ENCODE measurements at places on chromosomes 6 and 20. TPM values are rescaled to one million over a fixed set of nuclear protein-coding genes. Genes with fewer than 3 reads are reported as not detected.
A peak's percentile ranks its signal among the peaks of the same experiment; 100 is the strongest.

DNA sequence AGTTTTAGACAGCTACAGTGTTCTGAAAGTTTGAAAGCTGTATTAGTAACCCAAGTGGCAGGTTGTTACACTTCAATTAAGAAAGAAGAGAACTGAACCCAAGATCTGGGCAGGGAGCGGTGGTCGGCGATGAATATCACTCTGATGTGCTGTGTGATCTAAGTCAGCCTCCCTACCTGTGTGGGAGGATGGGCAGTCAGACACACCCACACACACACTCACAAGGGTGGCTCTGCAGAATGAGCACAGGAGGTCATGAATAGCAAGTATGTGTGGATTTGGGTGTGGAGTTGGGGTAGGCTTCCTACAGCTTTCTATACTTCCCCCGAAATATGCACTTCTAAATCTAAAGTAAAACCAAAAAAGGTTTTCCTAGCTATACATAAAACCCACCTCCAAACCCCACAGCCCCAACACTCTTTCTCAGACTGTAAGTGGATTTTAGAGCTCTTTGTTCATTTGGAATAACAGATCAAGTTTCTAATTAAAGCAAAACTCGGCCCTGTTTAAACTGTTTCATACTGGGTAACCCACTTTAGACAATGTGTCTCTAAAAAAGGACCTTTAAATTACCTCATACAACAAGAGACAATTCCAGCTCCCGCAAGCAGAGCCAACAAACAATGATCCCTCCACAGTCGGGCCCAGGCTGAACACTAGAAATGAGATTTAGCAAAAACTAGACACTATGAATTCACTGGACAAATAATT lies 19.4 kb downstream of the TNFRSF21 start:
- H3K36me3 ChIP-seq, result no peaks in the 10 kb centered on the region
- no peaks in the 10 kb centered on the region for H3K4me1 ChIP-seq
- H3K27ac ChIP-seq, result no peak overlapping the region
- no peaks in the 10 kb centered on the region for H3K27me3 ChIP-seq
- H3K4me3 ChIP-seq, result no peak overlapping the region

DNA sequence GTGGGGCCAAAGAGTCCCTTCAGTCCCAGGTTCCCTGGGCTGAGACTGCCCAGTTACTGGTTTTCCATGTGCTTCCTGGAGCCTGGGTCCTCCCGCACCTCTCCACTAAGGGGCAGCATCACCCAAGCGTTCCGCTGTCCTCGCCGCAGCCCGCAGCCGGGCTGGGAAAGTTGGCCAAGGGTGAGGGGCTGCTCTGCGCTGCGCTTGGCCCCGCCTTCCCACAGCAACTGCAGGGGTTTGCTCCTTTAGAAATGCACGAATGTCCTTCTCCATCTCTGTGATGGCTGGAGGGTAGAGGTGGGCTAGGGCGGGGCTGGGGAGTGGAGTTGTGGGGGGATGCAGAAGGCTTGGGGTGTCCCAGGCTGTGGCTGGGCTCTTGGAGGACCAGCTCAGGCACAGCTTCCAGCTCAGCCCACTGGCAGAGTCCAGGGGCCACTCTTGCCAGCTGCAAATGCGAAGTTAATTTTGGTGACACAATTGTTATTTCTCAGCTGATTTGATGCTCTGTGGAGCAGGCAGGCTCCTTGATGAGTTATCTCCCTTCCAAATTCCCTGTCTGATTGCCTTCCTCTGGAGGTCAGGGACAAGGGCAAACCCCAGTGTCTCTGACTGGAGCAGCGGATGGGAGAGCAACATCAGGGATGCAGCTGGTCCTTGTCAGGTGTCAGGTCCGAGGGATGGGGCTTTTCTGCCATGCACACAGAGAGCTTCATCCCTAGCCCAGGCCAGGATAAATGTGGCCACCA lies 63.2 kb downstream of the NOL4L start:
- no peak overlapping the region for H3K27ac ChIP-seq
- no peaks in the 10 kb centered on the region for H3K36me3 ChIP-seq
- peaks cover 20% of the 10 kb centered on the region for H3K4me1 ChIP-seq

- H3K27me3 ChIP-seq, result no peaks in the 10 kb centered on the region
- no peaks in the 10 kb centered on the region for H3K4me1 ChIP-seq
- H3K36me3 ChIP-seq, result no peaks in the 10 kb centered on the region
Observed at GRCh38 chr6:42702200-42702599, 20.2 kb downstream of the PRPH2 start.

GRCh38 chr6:29107758-29108157 lies at the start of gene OR2J3:
OR2J3 (plus strand) TSS chr6:29108058; CDS start chr6:29111891, 3,833 bp downstream.
- H3K27ac ChIP-seq, result no peak within 1 kb of the TSS
- no peaks in the 10 kb centered on the region for H3K36me3 ChIP-seq

GRCh38 chr6:30019819-30020218 lies 41.2 kb upstream of the POLR1H start:
- H3K4me1 ChIP-seq, result no peaks in the 10 kb centered on the region
- no peaks in the 10 kb centered on the region for H3K36me3 ChIP-seq
- H3K27me3 ChIP-seq, result no peaks in the 10 kb centered on the region
- no peak overlapping the region for H3K27ac ChIP-seq
- no peak for DNase-seq
- H3K4me3 ChIP-seq, result no peak overlapping the region

- no peaks in the 10 kb centered on the region for H3K4me1 ChIP-seq
- no peaks in the 10 kb centered on the region for H3K36me3 ChIP-seq
- H3K4me3 ChIP-seq, result no peak overlapping the region
- H3K27me3 ChIP-seq, result no peaks in the 10 kb centered on the region
- H3K27ac ChIP-seq, result no peak overlapping the region
Observed at GRCh38 chr6:84498905-84499304, 265.5 kb downstream of the TBX18 start.

GRCh38 chr6:139701695-139702094 lies 327.2 kb upstream of the CITED2 start:
- DNase-seq, result no peak
- H3K27me3 ChIP-seq, result no peaks in the 10 kb centered on the region
- no peaks in the 10 kb centered on the region for H3K4me1 ChIP-seq
- H3K27ac ChIP-seq, result no peak overlapping the region
- H3K36me3 ChIP-seq, result no peaks in the 10 kb centered on the region
- H3K4me3 ChIP-seq, result no peak overlapping the region

- H3K4me3 ChIP-seq, result no peak overlapping the region
- peak overlapping the region; percentile 68 for H3K27ac ChIP-seq
- H3K36me3 ChIP-seq, result no peaks in the 10 kb centered on the region
- peaks cover 15% of the 10 kb centered on the region for H3K4me1 ChIP-seq
Observed at GRCh38 chr6:144075187-144075586, 20.2 kb downstream of the SF3B5 start.

- H3K36me3 ChIP-seq, result no peaks in the 10 kb centered on the region
- no peak for DNase-seq
- H3K27ac ChIP-seq, result no peak overlapping the region
- H3K4me1 ChIP-seq, result no peaks in the 10 kb centered on the region
- H3K27me3 ChIP-seq, result no peaks in the 10 kb centered on the region
Observed at GRCh38 chr6:48027704-48028435, 83.1 kb downstream of the PTCHD4 start.

GRCh38 chr20:13261460-13262301 lies 40.6 kb downstream of the ISM1 start:
- H3K4me1 ChIP-seq, result no peaks in the 10 kb centered on the region
- no peak overlapping the region for H3K27ac ChIP-seq
- no peaks in the 10 kb centered on the region for H3K36me3 ChIP-seq

DNA sequence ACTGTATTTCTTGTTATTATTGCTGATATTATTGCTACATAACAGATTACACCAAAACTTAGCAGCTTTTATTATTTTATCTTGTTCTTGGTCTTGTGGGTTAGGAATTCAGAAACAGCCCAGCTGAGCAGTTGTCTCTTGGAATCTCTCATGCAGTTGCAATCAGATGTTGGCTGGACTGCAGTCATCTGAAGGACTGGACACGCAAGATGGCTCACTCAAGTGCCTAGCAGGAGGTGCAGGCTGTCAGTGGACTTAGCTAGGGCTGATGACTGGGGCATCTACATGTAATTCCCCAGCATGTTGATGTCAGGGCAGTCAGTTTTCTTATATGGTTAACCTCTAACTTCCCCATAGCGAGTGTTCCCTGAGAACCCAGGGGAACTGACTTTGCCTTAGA lies 128.6 kb upstream of the PLCB4 start:
- no peaks in the 10 kb centered on the region for H3K4me1 ChIP-seq
- no peak overlapping the region for H3K27ac ChIP-seq
- no peak for DNase-seq
- H3K27me3 ChIP-seq, result no peaks in the 10 kb centered on the region
- no peak overlapping the region for H3K4me3 ChIP-seq
- no peaks in the 10 kb centered on the region for H3K36me3 ChIP-seq

GRCh38 chr6:147990159-147990558 lies 352.5 kb upstream of the SASH1 start:
- no peaks in the 10 kb centered on the region for H3K27me3 ChIP-seq
- H3K4me3 ChIP-seq, result no peak overlapping the region
- no peak overlapping the region for H3K27ac ChIP-seq
- DNase-seq, result no peak
- no peaks in the 10 kb centered on the region for H3K36me3 ChIP-seq

DNA sequence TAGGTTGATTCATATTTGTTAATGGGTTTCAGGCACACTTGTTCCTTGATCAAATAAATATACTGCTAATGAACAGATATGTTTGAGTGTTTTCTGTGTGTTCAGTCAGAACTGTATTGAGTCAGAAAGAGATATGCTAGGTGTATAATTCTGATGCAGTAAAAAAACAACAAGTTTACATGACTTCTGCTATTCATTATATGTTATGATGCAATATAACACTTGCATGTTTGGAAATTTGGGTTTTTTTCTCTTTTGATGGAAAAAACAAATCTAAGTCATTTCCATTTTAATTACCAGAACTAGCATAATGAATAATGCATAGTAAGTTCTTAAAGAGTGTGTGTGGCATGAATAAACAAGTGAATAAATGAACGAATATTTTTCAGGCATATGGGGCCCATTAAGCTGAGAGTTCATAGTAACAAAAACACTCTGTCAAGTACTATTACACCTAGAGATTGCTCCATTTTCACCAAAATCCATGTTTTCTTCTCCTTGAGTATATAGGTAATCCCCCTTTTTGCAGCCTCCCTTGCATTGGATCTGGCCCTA lies 208.3 kb upstream of the NT5E start:
- no peaks in the 10 kb centered on the region for H3K36me3 ChIP-seq
- H3K4me3 ChIP-seq, result no peak overlapping the region
- no peaks in the 10 kb centered on the region for H3K4me1 ChIP-seq
- H3K27me3 ChIP-seq, result no peaks in the 10 kb centered on the region

GRCh38 chr6:119481976-119482375 lies 132.4 kb upstream of the MAN1A1 start:
- no peak overlapping the region for H3K4me3 ChIP-seq
- H3K27me3 ChIP-seq, result no peaks in the 10 kb centered on the region
- no peaks in the 10 kb centered on the region for H3K36me3 ChIP-seq
- no peaks in the 10 kb centered on the region for H3K4me1 ChIP-seq
- no peak for DNase-seq

GRCh38 chr20:36613974-36614373 lies 8.4 kb downstream of the RAB5IF start:
- no peak for DNase-seq
- H3K4me1 ChIP-seq, result no peaks in the 10 kb centered on the region
- no peak overlapping the region for H3K4me3 ChIP-seq
- peaks cover 33% of the 10 kb centered on the region for H3K36me3 ChIP-seq

DNA sequence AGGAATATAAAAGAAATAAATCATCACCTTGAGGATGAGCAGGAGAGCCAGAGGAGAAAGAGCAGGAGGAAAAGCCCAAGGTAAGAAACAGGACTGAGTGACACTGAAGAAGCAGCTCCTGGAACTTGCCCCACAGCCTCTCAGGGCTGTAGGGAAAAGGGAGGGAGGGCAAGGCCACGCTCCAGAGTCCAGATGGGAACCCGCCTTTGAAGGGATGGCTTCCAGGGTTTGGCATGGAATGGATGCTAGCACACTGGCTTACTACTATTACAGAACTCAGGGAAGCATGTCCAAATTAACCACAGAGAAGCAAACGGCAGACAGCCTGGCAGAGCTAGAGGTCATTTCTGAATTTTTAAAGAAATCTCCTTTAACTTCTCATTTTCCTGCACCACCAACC lies 26.8 kb downstream of the RALGAPA2 start:
- H3K4me3 ChIP-seq, result no peak overlapping the region
- no peaks in the 10 kb centered on the region for H3K27me3 ChIP-seq
- no peak for DNase-seq
- H3K36me3 ChIP-seq, result no peaks in the 10 kb centered on the region

DNA sequence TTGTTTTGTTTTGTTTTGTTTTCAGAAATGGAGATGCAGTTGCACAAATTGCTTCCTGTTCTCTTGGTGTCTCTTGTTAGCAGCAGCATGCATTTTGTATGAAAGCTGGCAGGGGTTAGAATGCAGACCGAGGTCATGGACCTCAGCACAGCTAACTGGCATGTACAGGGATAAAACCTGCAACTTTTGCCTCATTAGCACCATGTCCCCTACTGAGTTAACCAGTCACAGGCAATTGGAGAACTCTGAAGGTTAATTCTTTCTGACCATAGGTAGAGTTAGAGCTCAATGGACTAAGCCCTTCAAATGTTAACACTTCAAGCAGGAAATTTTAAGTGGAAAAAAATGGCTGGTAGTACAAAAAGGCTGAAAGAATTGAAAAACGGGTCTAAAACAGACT lies 377.1 kb downstream of the ADGRB3 start:
- H3K4me3 ChIP-seq, result no peak overlapping the region
- no peaks in the 10 kb centered on the region for H3K27me3 ChIP-seq
- no peaks in the 10 kb centered on the region for H3K4me1 ChIP-seq
- DNase-seq, result no peak
- no peaks in the 10 kb centered on the region for H3K36me3 ChIP-seq

Gene UBE3D
- total RNA-seq, result 5.6 TPM

Gene ESR1
- not detected for total RNA-seq

Gene PPP1R14C
- not detected for total RNA-seq

Gene VGLL2
- total RNA-seq, result not detected

Gene TXNDC5
- 131 TPM for total RNA-seq

Gene ZNF512B
- 23.9 TPM for total RNA-seq

All from GM12878 (cell line).